Left renal pelvis (tissue), 4 donors: ENCODE measurements at places on chromosomes 3 and 15. TPM values are rescaled to one million over a fixed set of nuclear protein-coding genes. Genes with fewer than 3 reads are reported as not detected.

The HIGD1A gene
- 148 TPM for polyA plus RNA-seq

The COL6A5 gene
- 0.97 TPM for polyA plus RNA-seq

The EXOG gene
- 15.3 TPM for polyA plus RNA-seq

The RASL12 gene
- polyA plus RNA-seq, result 6.9 TPM

The REC114 gene
- not detected for polyA plus RNA-seq

The CKMT1B gene
- 0.66 TPM for polyA plus RNA-seq

The COLQ gene
- polyA plus RNA-seq, result 4.7 TPM

The ZIC4 gene
- 0.16 TPM for polyA plus RNA-seq

The TRIM42 gene
- polyA plus RNA-seq, result not detected

The FAM174B gene
- 16.3 TPM for polyA plus RNA-seq

The TRPC1 gene
- 13.9 TPM for polyA plus RNA-seq

The SLC6A20 gene
- 0.15 TPM for polyA plus RNA-seq

The PROK2 gene
- 0.53 TPM for polyA plus RNA-seq

The SPSB4 gene
- 17.2 TPM for polyA plus RNA-seq

The GNB4 gene
- 37.5 TPM for polyA plus RNA-seq

The LOXL1 gene
- 75.0 TPM for polyA plus RNA-seq

The CCR4 gene
- 0.08 TPM for polyA plus RNA-seq

The RTP1 gene
- polyA plus RNA-seq, result not detected
